ENCODE measurements at places on chromosomes 1 and 21.
A peak's percentile ranks its signal among the peaks of the same experiment; 100 is the strongest.

DNA sequence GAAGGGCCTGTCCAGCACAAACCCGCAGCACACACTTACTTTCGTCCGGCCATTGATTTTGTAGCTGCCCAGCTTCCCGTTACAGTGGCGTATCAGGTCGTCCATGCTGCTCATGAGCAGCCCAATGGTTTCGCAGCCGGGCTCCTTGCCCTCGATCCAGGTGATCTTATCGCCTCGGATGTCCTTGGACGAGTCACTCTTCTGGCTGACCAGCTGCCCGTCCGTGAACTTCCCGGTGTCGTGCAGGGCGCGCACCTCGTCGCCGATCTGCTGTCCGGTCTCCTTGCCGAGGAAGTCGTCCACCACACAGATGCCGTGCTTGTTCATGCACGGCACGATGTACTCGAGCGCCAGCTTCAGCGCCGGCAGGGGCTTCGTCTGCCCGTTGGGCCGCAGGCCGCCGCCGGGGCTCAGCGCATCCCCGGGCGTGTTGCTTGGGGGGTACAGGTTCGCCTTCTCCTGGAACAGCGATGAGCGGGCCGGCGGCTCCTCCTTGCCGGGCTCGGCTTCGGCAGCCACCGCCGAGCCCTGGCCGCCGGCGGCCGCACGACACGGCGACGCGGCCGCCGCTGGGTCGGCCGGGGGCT lies 1.0 kb downstream of the EGLN1 start:
- peak; percentile 45 for DNase-seq

- DNase-seq = no peak
Observed at GRCh38 chr21:44558695-44559094, at the start of gene KRTAP10-3. Gene KRTAP10-3, minus strand, starts transcription at chr21:44558795. Its CDS starts 80 bp downstream, at chr21:44558715.

- DNase-seq = no peak
Observed at GRCh38 chr21:37253991-37254390, 13.1 kb downstream of the VPS26C start.

DNA sequence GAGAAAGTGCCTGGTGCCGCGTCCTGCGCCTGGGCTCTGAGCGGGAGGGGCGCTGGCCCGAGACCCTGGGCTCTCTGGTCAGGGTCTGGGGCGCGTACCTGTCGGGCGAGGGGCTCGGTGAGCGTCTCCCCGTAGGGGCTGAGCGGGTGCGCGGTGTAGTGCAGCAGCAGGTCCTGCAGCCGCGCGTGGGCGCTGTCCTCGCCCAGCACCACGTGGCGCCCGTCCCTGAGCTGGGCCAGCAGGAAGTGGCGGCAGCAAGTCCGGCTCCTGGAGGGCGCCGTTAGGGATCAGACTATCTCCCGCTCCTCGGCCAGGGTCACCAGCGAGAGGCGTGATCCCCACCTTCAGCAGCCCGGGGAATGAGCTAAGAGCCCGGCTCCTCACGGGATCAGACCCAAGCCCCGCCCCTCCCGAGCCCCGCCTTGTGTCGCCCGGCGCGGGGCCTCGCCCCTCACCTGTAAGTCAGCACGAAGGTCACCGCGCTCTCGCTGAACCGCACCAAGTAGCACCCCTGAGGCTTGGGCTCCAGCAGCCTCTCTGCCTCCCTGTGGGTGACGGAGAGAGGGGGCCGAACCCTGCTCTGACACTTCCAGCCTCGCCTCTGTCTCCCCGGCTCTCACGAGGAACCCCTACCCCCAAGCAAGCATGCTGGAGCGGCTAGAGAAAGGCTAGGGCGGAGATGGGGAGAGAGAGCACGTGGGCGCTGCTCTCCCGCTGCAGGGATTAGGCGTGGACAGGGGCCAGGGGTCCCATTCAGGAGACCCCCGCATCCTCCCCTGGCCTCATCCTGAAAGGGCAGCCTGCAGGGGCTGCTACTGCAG lies 2.7 kb downstream of the SH2D2A start:
- peak; percentile 69 for DNase-seq

DNA sequence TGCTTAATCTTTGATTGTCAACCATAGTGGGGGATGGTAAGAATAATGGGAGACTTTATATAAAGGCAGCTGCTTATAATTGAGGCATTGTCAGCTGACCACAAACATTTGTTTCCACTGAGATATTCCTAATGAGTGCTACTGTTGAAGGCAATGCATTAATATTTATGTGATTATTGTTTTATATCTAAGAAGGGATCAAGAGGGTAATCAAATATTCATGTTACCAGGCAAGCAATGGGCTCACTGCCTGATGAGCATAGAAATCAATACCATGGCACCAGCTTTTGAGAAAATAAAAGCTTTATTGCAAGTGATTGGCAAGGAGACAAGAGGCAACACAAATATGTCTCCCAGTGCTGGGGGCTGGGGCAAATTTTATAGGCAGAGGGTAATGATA lies 706.7 kb upstream of the ADAMTS5 start:
- no peak for DNase-seq

DNA sequence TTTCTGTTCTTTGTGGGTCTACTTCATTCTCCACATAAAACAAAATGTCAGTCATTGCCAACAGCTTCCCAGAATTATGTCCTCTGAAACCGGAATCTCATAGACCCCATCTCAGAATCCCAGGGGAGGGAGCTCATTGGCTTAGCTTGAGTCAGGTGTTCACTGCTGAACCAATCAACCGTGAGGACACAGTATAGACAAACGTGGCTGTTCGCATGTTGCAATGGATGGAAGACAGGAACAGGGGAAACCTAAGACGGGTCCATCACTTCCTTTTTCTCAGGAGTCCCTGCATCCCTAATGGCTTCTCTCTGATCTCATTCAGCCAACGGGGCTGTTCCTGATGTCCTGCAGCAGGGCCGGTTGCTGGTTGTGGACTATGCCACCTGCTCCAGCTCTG lies 9.1 kb downstream of the CELA2A start:
- no peak for DNase-seq

DNA sequence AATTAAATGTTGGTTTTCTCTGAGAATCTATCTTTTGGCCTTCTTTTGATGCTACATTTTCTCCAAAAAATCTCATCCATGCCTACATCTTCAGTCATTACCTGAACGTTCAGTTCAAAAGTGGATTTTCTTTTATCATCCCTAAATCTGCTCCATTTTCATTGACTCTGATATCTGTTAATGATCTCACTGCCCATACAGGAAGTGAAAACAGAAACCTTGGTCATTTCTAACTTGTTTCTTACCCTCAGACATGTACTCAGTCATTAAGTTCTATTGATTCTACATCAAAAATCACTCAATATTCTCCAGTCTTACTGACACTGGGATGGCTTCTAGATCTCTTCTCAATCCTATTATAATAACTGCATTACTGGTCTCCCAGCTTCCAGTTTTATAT lies 22.7 kb downstream of the PRKACB start:
- no peak for DNase-seq

DNA sequence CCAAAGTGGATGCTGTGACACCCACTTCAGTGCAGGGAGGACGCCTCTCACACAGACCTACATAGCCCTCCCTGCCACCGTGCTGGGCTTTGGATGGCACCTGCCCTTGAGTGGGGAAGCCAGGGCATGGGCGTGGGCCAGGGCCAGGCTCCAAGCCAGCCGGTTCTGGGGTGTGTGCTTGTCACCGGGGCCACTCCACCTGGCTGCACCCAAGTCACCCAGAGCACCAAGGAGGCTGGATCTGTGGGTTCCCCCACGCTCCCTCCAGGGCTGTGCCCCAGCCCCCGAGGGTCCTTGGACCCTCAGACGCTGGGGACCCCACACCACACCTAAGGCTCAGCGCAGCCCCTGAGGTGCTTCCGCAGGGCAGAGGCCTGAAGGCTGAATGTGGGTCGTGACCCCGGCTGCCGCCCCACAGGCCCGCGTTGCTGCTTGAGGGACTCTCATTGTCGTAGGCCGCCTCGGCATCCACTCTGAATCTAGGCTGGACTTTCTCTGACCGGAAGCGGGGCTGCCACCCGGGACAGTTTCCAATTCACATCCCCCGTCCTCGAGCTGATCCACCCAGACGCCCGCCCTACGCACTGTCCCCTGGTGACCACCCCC lies 1.5 kb downstream of the MXRA8 start:
- DNase-seq = no peak

- DNase-seq = no peak
Observed at GRCh38 chr21:42007356-42007940, 2.7 kb downstream of the ZBTB21 start.

DNA sequence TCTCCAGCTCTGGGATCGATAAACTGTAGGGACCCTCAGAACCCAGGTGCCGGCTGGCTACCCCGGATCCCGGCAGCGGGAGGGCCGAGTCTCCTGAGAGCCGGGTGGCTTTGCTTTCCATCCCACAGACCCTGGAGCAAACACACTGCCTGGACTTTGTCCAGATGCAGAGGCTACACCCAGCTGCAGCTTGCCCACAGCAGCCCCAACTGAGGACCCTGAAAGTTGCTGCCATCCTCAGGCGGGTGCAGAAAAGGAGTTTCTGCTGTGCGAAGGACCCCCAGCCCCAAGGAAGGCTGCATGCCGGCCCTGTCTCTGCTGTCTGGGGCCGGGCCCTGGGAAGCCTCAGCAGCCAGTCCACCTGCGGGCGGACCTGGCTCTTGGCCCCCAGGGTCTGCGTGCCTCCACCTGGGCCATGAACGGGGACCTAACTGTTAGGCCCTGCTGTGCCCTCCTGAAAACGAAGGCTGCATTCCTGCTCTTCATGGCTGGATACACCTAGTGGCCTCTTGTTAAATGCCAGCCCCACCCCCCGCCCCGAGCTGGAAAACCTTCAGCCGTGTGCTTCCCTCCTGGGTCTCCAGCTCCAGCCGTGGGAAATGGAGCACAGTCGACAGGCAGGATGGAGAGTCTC lies 97.5 kb upstream of the ARHGEF16 start:
- DNase-seq = no peak

DNA sequence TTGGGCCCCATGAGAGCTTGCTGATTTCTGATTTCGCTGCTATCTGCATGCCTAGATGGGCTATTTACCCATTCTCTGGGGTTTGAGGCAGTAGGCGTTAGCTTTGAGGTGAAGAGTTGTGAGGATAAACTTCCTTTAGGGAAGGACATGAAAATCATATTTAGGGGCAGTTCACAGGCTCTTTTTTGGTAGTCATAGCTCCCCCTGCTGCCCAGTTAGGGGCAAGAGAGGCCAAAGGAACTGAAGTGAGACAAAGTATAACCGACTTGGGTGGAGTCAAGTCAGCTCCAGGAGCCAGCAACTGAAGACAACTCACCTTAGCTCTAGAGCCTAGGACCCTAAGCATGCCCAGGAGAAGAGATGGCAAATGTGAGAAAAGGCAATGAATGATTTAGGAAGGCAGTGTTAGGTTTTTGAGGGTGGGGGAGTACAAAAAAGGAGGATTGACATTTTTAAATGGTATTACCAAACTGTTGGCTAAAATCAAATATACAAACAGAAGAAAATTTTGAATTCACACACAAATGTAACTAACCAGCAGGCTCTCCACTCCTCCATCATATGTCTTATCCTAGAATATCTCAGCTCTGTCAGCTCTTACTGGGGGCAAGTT lies 625.2 kb downstream of the LMO4 start:
- DNase-seq = peak; percentile 48

DNA sequence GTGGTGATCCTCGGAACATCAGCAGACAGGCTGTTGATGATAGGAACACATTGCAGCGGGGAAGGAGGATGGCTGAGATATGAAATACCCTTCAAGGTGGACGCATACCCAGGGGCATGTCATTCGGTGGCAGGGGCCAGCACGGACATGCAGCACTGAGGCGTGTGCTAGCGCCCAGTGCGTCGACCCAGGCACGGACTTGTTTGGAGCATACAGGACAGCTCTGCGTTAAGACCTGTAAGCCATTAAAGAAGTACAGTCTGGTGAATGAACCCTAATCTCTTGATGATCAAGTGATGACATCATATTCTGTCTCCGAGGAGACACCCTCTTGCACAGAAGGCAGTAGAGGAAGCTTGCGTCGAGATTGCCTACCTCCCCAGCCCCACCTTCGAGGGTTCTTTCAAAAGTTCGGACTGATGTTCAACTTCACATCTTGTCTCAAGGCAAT lies 63.6 kb upstream of the KIF26B start:
- DNase-seq = no peak

DNA sequence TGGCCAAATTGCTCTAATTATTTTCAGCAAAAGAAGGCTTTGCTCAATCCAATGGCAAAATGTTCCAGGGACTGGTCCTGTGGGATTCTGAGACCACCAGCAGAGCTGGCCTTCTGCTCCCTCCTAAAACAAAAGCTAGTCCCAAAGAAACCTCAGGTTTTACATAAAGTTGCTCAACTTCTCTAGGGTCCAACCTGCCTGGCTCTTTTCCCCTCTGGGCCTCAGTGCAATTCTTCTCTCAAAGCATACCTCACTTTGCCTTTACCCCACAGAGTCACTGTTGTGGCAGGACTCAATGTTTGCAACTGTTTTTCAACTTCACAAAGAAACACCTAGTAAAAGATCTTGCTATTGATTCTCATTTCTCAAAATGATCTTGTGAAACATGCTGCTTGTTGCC lies 39.8 kb downstream of the TBX15 start:
- DNase-seq = no peak

GRCh38 chr1:92465256-92465647 lies 21.5 kb downstream of the GFI1 start:
- DNase-seq = no peak

GRCh38 chr1:160746836-160747500 lies 7.9 kb downstream of the SLAMF7 start:
- DNase-seq = no peak

DNA sequence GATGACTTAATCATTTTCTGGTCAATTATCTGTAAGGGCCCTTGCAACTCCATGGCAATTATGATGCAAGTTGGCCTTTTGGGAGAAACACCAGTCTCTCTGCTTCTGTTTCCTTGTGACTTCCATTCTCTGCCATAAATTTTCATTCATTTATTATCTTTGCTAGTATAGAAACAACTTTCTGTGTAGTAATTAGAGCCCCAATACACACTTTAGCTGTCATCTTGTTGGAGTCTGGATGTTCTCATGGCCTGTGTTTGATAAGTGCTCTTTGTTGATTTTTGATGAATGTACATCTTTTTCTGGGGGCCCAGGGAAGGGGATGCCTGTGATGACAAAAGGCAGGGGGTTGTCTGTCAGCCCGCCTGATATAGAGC lies 22.4 kb downstream of the PROX1 start:
- DNase-seq = no peak

GRCh38 chr1:211628417-211628816 lies 47.0 kb downstream of the NEK2 start:
- DNase-seq = no peak

GRCh38 chr1:161420763-161421455 lies 53.2 kb upstream of the CFAP126 start:
- DNase-seq = no peak

- DNase-seq = no peak
Observed at GRCh38 chr1:119554183-119554582, 47.2 kb downstream of the HSD3B1 start.

All from CD8-positive, alpha-beta T cell (primary cell).